ENCODE measurements at places on chromosomes 3 and 15.

DNA sequence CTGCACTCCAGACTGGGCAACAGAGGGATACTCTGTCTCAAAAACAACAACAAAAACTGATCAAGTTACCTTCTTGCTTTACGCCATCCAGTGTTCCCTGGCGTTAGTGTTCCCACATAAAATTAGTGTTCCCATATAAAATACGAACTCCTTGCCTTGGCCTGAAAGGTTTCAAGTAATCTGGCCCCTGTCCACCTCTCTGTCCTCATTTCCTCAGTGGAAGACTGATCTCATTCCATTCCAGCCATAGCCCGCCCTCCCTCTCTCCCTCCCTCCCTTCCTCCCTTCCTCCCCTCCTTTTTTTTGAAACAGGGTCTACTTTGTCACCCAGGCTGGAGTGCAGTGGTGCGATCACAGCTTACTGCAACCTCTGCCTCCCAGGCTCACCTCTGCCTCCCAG, 2.8 kb upstream of the CAND2 start:
- no peak for DNase-seq

DNA sequence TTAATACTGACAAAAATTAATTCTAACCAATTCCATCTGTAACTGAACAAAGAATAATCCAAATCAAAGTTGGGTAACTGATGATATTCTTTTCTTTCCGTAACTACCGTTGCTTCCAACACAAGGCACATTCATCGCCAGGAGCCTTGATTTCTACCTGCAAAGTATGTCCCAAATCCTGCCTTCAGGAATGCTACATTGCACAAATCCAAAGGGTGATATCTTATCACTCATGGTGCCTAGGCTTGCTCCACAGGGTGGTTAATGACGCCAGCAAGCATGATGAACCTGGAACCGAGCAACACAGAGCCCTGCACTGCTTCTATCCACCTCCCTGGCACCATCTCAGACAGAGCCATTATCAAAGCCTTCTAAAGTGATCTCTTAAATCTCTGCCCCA, 772.7 kb downstream of the ROBO1 start:
- no peak for DNase-seq

- DNase-seq: no peak
These were observed 9.7 kb downstream of the TTC23 start for GRCh38 chr15:99239545-99240198.

DNA sequence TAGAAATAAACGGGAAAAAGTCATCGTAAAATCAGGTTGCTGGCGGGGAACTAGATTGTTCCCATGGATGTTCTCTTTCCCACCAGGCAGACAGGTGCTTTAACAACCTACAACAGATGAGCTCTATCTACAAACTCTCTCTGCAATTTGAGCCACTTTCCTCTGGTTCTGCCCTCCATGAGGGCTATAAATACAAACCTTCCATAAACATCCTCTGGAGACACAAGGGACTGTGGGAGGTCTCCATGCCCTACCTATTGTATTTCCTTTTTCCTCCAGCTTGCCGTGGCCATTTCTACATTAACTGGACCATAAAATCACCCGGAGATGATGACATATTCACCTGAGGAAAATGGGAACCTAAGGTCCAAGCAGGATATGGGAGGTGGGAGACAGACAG, 151.1 kb downstream of the GABRB3 start:
- DNase-seq: no peak

DNA sequence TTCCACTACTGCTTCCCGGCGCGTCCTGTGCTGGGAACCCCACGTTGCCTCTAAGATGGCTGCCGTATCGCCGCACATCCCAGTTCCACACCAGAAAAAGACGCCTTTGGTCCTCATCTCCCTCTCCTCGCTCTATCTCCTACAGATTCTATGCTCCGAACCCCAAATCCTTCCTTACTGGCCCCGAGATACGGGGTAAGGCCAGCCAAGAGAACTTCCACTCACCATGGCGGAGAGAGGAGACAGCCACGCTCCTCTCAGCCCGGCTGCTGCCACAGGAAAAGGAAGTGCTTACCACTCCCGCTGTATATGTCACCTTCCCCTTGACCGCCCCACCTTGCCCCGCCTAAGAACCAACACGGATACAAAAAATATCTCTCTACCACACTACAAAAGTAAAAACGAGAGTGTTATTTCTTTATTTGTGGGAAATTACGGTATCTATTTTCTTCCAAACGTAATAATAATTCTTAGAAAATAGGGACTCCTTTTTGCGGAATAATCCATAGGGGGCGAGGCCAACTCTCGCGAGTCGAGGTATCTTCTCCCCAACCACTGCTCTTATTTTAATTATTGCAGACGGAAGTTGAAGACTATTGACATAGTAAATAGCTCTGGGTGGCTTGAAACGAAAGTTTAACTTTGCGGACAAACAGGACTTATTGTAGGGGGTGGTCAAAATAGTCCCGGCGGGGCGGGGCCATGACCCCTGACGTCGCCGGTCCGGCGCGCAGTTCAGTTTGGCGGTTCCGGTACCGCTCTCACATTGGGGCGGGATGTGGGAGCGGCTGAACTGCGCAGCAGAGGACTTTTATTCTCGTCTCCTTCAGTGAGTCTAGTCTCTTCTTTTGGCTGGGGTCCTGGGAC, at the start of the genes RPL4 and ZWILCH:
TSS of gene RPL4 (minus strand) at position 293 of the 867 bp plus-strand sequence. CDS start at position 228, 65 bp downstream.
TSS of gene ZWILCH (plus strand) at position 764 of the 867 bp plus-strand sequence. CDS start at position 777, 13 bp downstream.
- peak; percentile 76 for DNase-seq

DNA sequence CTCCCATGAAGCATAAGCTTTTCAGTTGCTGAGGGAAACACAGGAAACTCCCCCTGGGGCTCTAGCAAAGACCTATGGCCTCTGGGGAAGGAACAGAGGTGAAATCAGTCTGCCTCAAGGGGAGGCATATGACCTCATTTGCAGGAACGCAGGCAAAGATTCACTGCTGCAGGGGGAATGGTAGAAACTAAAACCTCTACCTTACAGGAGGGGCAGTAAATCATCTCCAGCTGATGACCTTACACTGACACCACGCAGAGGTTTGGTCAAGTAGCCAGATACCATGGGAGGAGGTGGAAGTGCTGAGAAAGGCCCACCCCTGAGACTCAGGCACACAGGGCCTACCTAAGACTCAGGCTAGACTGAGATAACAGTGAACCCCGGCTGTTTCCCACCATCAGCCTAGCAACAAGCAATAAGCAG, 81.1 kb downstream of the RAD18 start:
- DNase-seq: no peak

DNA sequence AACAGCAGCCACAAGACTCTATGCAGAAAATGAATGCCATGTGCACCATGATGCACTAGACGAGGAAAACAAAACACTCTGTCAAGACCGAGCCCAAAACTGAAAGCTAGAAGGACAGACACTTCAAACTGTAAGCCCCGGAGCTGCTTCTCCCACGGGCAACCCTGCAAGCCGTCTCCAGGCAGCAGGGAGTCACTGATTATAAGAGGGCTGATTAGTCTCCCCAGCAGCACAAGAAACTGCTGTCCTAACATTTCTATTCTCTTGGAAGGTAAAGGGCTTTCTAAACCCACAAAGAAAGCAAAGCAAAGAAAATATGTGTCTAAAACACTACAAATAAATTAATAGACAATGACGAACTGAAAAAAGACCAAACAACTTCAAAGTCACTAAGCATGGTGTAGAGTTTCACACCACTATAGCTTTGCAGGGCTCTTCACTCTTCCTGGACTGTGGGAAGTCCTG, 15.5 kb downstream of the TBC1D2B start:
- DNase-seq: no peak

- no peak for DNase-seq
These were observed 28.6 kb upstream of the VEPH1 start for GRCh38 chr3:157531771-157532170.

- DNase-seq: no peak
These were observed 25.7 kb downstream of the FSTL1 start for GRCh38 chr3:120424976-120425570.

GRCh38 chr15:56582785-56583184, 117.8 kb upstream of the MNS1 start:
- no peak for DNase-seq

- no peak for DNase-seq
These were observed 34.7 kb downstream of the GAP43 start for GRCh38 chr3:115658032-115658336.

GRCh38 chr15:39156166-39156565, 424.7 kb upstream of the THBS1 start:
- no peak for DNase-seq

DNA sequence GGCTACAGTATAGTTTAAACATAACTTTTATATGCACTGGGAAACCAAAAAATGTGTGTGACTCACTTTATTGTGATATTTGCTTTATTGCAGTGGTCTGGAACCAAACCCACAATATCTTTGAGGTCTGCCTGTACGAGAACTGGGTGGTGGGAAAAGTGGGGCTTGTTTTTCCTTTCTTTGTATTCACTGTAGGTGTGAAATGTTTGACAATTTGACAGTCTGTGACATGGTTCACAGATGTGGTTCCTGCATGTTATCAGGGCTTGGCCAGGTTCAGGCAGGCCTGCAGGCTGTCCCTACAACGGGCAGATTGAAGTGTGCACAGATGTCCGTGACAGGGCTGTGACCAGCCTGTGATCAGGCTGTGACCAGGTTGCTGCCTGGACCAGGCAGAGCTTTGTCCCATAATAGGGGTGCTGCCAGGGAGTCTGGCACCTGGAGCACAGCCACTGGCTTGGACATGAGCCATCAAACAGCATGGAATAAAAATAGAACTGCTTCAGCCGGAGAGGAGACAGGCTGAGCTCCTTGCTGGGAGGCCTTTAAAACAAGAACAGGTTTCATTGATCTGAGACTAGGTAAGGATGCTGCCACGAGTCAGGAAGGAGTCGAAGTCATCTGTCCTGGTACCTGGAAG, 61.0 kb downstream of the KLF13 start:
- DNase-seq: no peak

- DNase-seq: no peak
These were observed 319.2 kb downstream of the SLC9A9 start for GRCh38 chr3:143529018-143529478.

GRCh38 chr3:48318713-48319468, 14.6 kb downstream of the SPINK8 start:
- DNase-seq: no peak

DNA sequence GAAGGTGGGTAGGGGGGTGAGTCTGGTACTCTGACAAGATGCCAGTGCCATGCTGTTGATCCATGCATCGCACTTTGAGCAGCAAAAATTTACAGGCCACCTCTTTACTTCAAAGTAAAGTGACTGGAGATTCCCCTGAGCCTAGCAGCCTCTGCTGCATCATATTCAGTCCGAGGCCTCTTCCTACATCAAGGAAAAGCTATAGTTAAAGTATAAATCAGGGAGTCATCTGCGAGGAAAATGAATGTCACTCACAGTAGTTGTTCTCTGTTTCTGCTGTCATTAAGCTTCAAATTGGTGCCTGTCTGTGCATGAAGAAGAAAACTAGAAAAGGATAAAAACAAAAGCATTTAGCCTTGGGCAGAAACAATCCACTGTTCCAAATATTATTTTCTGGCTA, 706.2 kb downstream of the TBL1XR1 start:
- DNase-seq: no peak

DNA sequence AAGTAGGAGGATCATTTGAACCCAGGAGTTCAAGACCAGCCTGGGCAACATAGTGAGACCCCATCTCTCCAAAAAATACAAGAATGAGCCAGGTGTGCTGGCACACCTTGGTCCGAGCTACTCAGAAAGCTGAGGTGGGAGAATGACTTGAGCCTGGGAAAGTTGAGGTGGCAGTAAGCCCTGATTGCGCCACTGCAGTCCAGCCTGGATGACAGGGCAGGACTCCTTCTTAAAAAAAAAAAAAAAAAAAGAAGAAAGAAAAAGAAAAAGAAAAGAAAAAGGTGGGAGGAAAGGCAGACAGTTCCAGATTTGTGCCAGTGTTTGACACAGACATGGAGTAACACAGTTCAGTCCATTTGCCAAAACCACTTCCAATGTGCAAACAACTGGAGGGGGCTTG, 75.7 kb downstream of the ATP10A start:
- DNase-seq: no peak

GRCh38 chr3:191123946-191124345, 75.1 kb upstream of the OSTN start:
- no peak for DNase-seq

GRCh38 chr15:79522656-79523055, 90.5 kb downstream of the MINAR1 start:
- no peak for DNase-seq

GRCh38 chr3:41808152-41808551, 153.8 kb downstream of the ULK4 start:
- DNase-seq: no peak

DNA sequence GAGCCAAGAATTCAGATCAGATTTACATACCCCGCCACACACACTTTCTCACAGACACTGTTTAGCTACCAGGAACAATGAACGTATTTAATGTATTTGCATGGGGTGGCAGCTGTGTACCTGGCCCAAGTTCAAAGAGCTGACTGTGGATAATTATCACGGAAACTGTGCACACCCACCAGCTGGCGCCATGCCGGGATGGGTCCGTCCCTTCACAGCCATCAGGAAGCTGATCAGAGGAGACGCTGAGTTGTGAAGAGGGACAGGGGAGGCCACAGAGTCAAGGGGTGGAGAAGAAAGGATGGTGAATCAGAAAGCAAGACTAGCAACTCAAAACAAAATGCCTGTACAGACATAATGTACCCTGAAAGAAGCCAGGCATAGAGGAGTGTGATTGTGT, 13.1 kb upstream of the PLA2G4D start:
- DNase-seq: peak; percentile 45

DNA sequence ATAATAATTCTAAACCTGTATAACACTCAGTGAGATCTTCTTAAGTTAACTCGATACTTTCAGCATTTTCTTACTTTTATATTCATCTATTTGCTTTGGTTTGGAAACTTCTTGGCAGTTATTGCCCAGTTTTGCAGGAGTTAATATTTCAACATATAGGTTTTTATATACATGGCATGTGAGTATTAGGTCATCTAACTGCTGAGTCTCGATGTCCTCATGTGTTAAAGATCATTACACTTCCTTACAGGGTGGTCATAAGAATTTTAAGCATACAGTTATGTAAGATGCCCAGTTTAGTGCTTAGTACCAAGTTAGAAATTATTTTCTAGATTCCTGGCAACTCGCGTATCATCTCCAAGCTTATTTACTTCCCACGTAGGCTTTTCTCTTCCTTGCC, 62.9 kb downstream of the TMEM39A start:
- DNase-seq: no peak

- DNase-seq: no peak
These were observed 89.1 kb upstream of the ALCAM start for GRCh38 chr3:105277656-105278055.

GRCh38 chr3:18751514-18751913, 326.4 kb upstream of the SATB1 start:
- no peak for DNase-seq

GRCh38 chr3:118480101-118480860, 554.4 kb downstream of the IGSF11 start:
- DNase-seq: no peak
